AG04450 (cell line): ENCODE measurements at places on chromosomes 13 and 19.

- no peak for DNase-seq
These were observed 261.1 kb downstream of the TBC1D4 start for GRCh38 chr13:75220861-75221260.

DNA sequence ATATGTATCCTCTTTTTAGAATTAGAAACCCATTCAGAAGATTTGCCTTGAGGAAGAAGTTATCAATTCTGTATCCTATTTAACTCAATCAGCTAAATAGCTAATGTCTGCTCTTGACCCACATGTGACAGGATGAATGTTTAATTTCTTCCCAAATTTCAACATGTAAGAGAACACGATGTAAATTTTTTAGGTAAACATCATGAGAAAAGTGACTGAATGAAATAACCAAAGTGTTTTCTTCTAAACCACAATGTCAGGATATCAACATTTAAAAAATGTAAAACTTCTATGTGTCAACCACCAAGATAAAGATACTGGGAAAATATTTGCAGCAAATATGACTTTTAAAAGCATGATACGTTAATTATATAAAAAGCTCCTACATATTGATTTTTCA lies 302.4 kb downstream of the DCT start:
- no peak for DNase-seq

GRCh38 chr19:6577476-6578125 lies 13.3 kb downstream of the CD70 start:
- no peak for DNase-seq

DNA sequence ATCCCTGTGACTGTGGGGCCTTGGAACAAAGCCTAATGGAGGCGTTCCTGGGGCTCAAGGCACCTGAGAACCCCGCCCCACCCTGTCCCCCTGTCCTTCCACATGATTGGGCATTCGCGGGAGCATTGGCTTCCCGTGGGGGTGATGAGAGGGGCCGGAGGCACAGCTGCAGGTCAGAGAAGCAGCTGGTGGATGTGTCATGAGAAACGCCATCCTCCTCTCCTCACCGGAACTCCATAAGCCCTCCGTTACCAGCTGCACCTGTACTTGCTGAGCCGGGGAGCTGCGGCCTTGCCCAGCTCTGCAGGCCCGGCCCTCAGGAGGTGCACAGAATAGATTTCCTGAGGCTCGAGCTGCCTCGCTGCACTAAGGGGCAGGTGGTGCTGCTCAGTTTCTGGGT lies 42.0 kb downstream of the CAPN12 start:
- no peak for DNase-seq

GRCh38 chr13:98945863-98946605 lies 31.8 kb downstream of the DOCK9 start:
- no peak for DNase-seq

GRCh38 chr13:50584856-50585580 lies 258.5 kb downstream of the DLEU7 start:
- DNase-seq: no peak

DNA sequence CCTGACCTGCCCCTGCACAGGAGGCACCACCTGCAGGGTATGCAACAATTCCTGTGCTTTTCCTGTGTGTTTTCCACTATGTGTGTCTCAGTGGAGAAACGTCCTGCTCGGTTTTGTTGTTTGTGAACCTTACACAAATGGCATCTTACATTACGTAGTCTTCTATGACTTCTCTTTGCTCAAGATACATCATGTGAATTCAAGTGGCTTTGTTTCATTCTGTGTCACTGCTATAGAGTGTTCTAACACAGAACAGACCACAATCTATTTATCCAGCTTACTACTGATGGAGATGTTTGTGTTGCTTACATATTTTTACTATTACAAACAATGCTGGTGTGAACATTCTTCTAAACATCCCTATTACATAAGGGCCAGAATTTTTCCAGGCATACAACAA lies 97.7 kb downstream of the ANKRD10 start:
- DNase-seq: no peak
